ENCODE measurements at places on chromosomes 1 and 21.

DNA sequence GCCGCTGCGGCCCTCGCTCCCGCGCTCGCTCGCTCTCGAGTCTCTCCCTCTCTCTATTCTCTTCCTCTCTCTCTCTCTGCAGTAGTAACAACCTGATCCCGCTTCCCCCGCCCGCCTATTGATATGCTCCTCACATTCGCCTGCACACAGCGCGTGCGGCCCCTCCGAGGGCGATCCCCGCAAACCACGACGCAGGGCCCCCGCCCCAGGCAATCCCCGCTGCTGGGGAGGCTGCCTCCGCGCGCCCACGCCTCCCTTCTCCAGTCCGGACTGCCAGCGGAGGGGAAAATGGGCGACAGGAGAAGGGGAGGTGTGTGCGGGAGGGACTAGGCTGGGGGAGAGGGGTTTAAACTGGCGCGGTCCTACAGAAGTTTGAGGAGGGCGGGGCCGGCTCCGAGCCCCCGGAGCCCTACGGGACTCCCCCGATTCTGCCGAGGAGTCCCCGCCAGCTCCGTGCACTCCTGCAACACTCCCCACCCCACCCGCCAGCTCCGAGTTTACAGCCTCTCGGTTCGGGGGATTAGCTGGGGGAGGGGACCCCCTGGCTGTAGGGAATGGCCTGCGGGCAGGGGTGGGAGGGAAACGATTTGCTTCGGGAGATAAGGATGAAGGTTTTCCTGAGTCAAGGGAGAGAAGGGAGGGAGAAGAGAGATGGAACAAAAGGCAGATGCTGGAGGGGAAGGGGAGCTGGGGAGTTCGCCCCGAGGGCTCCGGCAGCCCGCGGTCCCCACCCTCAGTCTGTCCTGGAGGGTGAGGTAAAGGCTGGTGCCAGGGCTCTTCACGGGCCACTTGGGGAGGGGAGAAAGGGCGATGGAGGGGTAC lies 66.6 kb downstream of the SYT2 start:
- DNase-seq, result no peak

DNA sequence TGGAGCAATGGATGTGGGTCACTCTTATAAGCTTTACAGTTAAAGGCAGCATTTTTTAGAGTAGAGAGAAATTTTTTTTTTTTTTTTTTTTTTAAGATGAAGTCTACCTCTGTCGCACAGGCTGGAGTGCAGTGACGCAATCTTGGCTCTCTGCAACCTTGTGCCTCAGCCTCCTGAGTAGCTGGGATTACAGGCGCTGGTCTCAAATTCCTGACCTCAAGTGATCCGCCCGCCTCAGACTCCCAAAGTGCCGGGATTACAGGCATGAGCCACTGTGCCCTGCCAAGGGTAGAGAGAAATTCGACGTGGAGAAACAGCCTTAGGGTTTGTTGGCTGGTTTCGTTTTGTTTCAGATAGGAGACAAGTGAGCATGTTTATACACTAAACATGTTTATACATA lies 594.2 kb upstream of the ADAMTS5 start:
- DNase-seq, result no peak

DNA sequence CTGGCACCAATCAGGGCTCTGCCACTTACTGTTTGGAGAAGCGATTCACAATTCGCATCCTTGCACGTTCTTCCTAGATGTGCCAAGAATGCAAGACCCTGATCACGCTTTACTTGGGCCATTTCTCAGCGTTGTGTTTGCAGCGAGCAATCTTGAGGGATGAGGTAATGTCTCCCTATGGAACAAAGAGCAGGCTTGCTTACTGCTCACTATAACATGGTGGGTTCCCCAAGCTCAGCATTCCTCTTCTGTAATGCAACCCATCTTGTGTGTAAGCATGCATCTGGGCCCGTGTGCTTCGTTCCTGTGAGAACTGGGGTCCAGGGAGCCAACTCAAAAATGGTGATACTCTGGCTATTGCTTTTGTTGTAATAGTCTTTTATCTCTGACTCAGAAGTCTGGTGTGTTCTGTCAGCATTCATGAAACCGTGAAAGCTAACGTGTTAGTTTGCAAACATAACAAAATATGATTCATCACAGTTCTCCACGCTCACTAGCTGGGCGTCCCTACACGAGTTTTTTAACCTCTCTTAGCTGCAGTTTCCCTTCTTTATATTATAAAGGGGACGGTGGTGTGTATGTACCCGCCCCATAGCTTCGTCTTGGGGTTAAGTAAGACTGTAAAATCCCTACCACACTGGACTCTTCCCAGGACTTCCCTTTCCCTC lies 33.3 kb downstream of the DNTTIP2 start:
- no peak for DNase-seq

- DNase-seq, result no peak
Measured at GRCh38 chr1:109765896-109766615, 2.3 kb upstream of the EPS8L3 start.

DNA sequence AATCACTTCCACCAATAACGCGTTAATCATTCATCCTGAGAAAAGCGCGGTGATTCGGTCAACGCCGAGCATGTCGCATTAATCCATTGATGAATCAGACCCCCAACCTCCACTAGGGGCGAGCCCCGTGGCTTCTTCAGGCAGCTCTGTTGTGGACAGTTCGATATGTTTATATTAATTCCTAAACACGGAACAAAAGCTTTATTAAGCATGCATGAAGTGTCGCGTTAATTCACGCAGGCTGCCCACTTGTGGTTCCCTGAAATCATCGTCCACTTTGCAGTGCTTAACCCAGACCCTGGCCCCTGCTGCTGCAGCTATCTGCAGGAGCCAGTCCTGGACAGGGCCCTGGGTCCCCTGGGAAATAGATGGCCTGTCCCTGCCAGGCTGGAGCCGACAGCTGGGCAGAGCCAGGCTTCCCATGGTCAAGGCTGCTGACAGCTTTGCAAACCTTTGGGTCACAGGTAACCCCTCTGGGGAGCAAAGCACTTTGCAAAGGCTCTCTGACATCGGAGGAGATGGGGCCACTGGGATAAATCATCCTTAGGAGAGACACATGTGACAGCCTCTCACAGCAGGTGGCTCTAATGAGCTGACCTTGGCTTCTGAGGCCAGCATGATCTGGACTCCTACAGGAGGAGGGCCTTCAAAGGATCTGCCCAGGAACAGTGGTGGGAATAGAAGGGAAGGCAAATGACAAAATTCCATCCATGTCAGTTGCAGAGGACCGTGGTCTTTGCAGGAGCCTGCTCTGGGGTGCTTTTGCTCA lies 137.0 kb upstream of the AJAP1 start:
- no peak for DNase-seq

GRCh38 chr1:54519709-54520108 lies 28.3 kb upstream of the ACOT11 start:
- DNase-seq, result no peak
